ENCODE measurements at places on chromosomes 6 and 20.

DNA sequence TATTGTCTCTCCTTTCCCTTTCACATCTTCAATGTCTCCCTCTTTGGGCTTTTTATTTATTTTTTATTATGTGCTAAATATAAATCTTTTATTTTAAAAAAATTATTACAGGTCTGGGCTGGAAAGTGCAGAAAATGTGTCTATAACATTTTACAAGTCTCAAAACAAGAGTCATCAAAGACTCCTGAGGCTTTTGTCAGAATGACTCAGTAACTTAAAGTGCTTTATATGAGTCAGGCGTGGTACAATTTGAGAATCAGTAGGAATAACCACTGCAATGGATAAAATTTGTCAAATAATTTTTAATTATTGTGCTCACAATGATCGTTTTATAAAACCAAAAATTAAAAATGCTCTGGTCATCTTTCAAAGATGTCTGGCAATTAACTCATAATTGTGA, 193.9 kb downstream of the MMUT start:
- DNase-seq = no peak

DNA sequence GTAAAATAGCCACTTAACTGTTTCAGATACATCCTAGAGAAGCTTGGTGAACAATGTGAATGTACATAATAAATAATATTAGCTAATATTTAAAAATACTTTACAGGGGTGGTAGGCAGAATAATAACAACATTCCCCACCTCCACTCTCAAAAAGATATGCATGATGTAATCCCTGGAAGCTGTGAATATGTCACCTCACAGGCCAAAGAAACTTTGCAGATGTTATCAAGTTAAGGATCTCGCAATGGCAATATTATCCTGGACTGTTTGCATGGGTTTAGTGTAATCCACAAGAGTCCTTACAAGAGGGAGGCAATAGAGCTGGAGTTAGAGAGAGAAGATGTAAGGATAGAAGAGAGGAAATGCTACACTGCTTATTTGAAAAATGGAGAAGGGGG, 7.0 kb upstream of the PTPRK start:
- no peak for DNase-seq

DNA sequence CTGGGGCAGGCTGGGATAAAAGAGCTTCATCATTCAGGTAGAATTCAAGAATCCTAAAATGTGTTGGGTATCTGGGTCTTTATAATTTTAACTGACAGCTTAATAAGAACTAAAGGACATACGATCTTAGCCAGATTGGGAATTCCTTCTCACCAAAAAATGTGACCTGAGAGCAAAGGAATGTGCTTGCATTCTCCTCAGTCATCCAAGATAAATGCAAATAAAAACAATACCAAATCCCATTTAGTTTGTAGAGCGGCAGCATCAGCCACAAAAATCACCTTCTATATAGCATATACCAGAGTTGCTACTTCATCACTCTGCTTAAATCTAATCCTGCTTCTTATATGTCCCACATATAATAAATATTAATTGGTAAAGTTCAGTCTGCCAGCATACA, 16.9 kb downstream of the USP49 start:
- DNase-seq = no peak

DNA sequence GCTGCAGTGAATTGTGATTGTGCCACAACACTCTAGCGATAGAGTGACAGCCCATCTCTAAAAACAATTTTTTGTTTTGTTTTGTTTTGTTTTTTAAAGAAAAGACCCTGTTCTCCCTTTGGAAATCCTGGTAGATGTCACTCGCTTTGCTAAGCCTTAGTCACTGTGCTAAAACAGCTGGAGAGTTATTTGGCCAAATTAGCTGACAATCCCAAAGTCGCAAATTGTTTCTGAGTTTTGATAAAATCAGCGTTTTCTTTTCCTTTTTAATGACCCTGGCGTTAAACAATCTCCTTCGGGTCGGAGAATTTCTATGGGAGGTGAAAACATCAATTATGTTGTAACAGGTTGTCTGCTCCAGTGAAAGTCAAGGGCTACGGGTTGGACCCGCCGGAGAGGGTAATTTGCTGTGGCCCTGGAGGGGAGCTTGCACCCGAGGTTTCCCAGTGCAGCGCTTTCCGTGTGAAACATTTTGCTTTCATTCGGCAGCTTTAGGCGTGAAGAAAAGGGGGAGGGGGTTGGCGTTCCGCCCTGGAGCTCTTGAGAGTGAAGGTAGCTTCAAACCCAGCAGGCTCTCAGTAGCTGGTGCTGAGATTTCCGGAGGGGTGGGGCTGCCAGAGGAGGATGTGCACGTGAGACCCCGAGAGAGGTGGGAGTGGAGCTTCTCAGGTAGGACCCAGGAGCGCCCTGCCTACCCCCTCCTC, 296.6 kb downstream of the PHACTR1 start:
- DNase-seq = no peak

- DNase-seq = no peak
These were observed 37.8 kb downstream of the PPP1R16B start for GRCh38 chr20:38843346-38843745.

GRCh38 chr6:108714766-108715414, 133.3 kb upstream of the ARMC2 start:
- DNase-seq = no peak

DNA sequence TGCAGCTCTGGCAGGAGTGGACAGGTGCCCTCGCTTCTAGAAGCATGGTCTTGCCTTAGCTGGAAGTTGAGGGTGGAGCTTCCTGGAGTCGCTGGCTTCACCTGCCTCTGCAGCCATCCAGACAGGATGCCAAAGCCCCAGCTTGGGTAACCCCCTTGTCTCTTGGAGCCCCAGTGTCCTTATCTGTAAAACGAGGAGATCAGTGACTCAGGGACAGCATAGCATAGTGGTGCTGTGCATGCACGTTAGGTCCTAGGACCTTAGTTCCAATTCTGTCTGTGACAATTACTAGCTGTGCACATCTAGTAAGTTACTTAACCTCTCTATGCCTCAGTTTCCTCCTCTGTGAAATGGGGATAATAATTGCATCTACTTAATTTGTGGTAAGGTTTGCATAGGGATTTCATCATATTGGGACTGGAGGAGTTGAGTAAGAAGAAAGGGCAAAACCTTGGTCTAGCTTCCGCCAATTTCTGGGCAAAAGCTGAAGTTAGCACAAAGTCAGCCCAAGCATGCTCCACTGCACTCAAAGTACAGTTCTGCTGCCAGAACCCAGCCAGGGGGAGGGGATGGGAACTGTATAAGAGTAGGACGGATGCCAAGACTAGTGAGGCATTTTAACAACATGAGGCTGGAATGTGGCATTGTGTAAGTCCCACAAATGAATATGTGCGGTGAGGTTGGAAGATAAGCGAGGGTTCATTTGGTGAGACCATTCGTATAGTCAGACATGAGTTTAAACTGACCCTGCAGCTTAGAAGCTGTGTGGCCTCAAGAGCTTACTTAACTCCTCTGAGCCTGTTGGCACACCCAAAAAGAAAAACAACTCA, 24.5 kb downstream of the TOX2 start:
- DNase-seq = no peak

All from activated naive CD4-positive, alpha-beta T cell (primary cell).